ENCODE measurements at places on chromosomes 13 and 19.

- DNase-seq, result no peak
Measured at GRCh38 chr19:46296722-46297461, at the start of gene HIF3A. TSS of gene HIF3A (plus strand) at chr19:46297042. CDS start at chr19:46297077, 35 bp downstream.

- DNase-seq, result no peak
Measured at GRCh38 chr19:10007371-10008183, 2.7 kb downstream of the COL5A3 start.

DNA sequence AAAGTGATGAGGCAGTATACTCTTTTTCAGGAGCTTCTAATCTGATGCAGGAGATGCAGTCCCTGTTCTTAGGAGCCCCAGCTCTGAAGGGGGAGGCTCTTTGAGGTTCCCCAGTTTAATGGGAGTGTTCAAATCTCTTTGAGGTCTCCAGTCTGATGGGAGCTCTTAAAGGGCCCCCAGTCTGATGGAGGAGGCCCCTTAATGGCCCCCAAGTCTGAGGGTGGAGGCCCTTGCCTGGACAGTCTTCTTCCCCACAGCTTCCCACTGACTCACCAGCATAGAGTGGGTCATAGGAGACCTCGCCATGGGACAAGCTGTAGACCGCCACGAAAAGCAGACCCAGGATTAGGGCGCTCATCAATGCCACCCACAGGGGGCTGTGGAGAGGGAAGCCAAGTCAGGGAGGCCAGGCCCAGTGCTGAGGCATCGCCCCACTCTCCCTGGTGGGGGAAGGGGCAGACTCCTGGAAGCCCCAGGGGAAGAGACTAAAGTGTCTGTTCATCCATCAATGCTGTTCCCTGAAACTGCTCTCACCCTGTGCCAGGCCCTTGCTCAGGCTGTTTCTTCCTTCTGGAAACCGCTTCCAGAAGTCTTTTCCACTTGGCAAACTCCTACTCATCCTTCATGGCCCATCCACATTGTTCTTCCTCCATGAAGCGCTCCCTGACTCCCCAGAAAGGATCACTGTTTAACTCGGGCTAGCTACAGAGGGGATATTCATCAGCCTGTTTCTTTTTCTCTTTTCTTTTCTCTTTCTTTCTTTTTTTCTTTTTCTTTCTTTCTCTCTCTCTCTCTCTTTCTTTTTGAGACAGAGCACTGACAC, 2.1 kb downstream of the TM6SF2 start:
- DNase-seq, result no peak

- DNase-seq, result no peak
Measured at GRCh38 chr19:47699360-47699917, 13.8 kb upstream of the EHD2 start.

DNA sequence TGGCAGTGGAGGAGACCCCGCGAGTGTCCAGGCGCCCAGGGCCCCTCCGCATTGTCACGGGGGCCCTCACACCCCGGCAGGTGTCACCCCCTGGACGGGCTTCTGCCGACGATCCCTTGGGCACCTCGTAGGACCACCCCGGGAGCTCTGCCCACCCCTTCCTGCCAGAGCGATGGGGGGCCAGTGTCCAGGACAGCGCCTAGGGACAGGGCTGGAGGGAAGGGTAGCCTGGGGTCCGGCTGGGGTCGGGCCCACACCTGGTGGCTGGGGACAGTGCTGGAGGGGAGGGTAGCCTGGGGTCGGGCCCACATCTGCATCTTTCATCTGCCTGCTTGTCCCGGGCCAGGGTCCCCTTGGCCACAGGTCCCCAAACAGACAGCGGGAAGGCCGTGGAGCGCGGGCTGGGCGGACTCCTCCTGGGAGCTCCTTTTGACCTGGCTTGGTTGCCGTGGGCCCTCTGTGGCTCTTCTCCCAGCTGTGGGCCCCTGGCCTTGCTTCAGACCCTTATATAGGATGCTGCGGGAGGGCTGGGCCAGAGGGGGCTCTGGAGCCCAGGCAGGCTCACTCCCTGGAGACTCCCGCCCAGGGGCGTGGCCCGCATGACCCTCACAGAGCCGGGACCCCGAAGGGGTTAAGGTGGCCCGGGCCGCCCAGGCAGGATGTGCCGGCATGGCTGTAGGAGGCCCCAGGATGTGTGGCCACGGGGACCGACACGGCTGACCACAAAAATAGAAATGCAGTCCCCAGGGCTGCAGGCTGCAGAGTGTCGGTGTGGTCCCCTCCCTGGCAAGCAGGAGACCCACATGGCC, 74.1 kb upstream of the MCF2L start:
- DNase-seq, result no peak

- DNase-seq, result no peak
Measured at GRCh38 chr19:48719263-48720171, at the start of gene MAMSTR. TSS of gene MAMSTR (minus strand) at chr19:48719725. CDS start at chr19:48719031, 694 bp downstream.

- no peak for DNase-seq
Measured at GRCh38 chr13:99278200-99278599, 20.0 kb upstream of the GPR18 start.

- no peak for DNase-seq
Measured at GRCh38 chr13:21060338-21061028, 903 bp downstream of the LATS2 start.

DNA sequence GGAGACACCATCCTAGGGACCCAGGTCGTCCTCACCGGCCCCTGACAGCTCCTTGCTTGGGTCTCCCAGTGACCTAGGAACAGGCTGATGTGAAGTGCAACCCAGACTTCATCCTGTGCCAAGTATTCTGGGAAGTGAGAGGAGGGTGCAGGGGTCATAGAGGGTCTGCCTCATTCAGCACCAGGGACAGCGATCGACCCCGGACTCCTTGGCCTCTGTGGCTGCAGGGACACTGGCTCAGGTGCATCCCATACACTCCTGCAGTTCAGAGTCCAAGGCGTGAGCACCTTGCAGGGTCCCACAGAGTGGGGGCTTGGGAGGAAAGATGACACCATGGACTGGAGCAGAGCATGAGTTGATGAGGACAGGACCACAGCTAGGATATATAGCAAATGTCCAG, 10.0 kb upstream of the OR10H2 start:
- no peak for DNase-seq

- no peak for DNase-seq
Measured at GRCh38 chr13:96835546-96835945, 158.7 kb downstream of the OXGR1 start.

DNA sequence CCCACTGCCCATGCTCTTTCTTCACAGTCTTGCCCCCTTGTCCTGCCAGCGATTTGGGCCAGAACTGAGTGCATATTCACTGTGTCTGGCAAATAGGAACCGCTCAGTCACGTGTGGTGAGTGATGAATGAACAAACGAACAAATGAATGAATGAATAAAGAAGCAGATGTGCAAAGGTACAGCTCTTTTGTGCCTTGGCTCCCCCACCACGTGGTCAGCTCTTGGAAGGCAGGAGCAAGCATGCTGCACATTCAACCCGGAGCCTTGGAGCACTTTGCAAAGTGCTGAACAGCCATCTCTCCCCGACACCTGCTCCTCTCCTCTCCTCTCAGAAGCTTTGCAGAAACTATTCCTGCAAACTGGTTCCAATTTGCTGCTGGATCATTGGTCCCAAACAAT, 52.4 kb downstream of the LATS2 start:
- no peak for DNase-seq

- no peak for DNase-seq
Measured at GRCh38 chr13:92592757-92593156, 633.9 kb upstream of the GPC6 start.

DNA sequence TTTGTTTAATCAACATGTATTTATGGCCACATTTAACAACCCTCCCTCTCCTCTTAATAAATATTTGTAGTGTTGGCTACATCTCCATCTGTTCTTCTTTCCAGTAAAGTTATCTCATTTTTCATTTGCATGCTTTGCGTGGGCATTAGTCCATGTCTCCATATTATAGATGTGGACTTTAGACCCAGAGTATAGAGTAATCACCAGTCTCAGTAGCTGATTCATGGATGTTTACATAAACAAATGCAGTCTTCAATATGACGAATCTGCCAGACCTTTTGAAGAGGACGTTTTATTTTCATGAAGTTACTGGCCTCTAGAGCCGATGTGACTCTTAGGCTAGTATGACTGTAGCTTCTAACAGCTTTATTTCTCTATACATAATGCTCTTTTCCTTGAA, 1546.2 kb downstream of the OLFM4 start:
- no peak for DNase-seq

- DNase-seq, result no peak
Measured at GRCh38 chr19:16416991-16417390, 54.8 kb downstream of the EPS15L1 start.

DNA sequence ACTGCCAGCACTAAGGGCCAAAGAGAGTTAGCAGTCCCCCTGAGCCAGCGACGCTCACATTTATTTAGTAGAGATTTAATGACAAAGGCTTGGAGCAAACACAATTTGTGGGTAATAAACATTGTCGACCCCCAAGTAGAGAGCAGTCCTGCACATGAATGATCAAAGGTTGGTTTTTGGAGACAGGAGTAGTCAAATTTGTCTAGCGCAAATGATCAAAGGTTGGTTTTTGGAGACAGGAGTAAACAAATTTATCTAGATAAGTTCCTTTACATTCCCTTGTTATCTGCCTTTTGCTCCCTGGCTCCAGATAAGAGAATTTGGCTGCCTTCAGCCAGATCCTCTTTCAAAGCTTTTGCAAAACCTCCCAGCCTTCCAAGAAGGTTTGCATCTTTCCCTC, 26.9 kb downstream of the METTL21C start:
- DNase-seq, result no peak

DNA sequence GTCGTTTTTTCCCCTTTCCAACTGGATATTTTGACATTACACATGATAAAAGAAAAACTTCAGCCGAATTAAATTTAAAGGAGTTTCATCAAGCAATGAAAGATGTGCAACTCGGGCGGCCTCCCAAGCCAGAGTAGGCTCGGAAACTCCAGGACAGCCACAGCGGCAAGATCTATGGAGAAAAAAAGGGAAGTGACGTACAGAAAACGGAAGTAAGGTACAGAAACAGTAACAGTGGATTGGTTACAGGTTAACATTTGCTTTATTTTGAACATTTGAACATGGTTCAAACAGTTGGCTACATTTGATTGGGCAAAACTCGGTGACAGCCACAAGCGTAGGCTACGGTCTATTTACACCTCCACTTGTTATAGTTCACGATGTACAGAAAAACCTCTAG, 30.5 kb upstream of the FAM124A start:
- DNase-seq, result no peak

GRCh38 chr13:37918116-37918714, 48.6 kb upstream of the TRPC4 start:
- DNase-seq, result no peak

DNA sequence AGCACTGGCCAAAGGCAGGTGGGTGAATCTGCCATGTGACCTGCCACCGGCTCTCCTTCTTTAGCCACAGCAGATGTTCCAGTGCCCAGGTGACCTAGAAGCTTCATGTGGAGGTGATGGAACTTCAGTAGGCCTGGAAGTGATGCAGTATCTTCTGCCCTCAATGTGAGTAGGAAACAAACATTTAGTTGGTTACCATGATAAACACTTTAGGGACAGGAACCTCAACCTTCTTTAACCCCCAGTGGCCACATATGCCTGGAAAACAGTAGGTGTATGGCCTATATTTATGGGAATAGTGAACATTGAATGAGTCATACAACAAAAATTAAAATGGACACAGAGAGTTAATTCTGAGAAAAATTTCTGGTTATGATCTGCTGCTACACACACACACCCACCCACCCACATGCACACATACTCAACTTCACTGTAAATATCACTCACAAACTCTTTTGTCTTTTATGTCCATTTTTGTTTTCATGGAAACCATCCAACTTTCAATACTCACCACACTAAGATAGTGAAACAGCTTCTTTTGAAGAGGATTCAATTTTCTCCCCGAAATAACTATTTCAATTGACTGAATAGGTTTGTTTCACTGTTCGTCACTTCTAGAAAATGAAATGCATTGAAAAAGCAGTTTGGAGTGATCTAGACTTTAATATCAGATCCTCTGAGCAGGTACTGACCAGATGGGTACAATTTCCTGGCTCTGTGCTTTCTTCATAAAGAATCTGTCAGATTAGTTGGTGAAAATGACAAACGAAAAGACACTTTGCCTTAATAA, 97.3 kb downstream of the STARD13 start:
- no peak for DNase-seq

DNA sequence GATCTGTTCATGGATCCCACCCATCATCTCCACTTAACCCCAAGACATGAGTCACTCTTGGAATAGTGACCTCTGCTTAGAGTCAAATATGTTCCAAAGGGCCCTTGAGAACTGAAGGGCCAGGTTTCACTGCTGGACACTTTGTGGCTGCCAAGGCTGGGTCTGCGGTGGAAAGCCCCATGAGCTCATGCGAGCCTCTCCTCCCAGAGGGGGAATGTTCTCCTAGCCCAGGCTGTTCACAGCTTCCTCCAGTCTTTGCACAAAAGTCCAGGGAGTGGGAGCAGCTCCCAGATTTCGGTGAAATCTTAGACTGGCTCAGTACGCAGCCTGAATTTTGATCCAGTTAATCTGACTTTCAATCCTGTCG, 732 bp upstream of the DCLK1 start:
- no peak for DNase-seq

DNA sequence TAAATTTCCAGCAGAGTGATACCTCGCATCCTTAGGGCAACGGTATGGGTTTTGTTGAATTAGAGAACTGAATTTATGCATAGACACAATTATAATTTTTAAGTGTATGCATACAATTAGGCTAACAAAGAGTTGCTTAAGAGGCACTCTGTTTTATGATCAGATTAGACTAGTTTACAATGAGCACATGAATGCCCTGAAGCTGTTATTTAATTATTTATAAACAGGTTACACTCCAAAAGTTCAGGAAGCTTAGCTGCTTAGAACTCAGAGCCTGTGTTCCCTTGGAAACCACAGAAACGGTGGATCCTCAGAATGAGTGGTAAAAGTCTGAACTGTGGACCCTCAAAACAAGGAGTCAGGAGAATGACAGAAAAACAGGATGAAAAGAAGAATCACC, 72.5 kb upstream of the FBXL3 start:
- no peak for DNase-seq

GRCh38 chr13:112652512-112653070, 37.2 kb upstream of the ATP11A start:
- DNase-seq, result no peak

- peak; percentile 36 for DNase-seq
Measured at GRCh38 chr13:80047406-80047805, 293.5 kb downstream of the SPRY2 start.

GRCh38 chr13:94707400-94708021, 4.8 kb downstream of the SOX21 start:
- DNase-seq, result no peak

- no peak for DNase-seq
Measured at GRCh38 chr19:14407605-14408484, 11.3 kb downstream of the DDX39A start.
